ENCODE measurements at places on chromosomes 12 and 14. TPM values are rescaled to one million over a fixed set of nuclear protein-coding genes. Genes with fewer than 3 reads are reported as not detected.

GRCh38 chr14:86625637-86626036, 1095.7 kb downstream of the FLRT2 start:
- H3K36me3 ChIP-seq: no peaks in the 10 kb centered on the region
- no peak overlapping the region for H3K27ac ChIP-seq
- DNase-seq: no peak
- no peaks in the 10 kb centered on the region for H3K4me1 ChIP-seq
- H3K27me3 ChIP-seq: no peaks in the 10 kb centered on the region

DNA sequence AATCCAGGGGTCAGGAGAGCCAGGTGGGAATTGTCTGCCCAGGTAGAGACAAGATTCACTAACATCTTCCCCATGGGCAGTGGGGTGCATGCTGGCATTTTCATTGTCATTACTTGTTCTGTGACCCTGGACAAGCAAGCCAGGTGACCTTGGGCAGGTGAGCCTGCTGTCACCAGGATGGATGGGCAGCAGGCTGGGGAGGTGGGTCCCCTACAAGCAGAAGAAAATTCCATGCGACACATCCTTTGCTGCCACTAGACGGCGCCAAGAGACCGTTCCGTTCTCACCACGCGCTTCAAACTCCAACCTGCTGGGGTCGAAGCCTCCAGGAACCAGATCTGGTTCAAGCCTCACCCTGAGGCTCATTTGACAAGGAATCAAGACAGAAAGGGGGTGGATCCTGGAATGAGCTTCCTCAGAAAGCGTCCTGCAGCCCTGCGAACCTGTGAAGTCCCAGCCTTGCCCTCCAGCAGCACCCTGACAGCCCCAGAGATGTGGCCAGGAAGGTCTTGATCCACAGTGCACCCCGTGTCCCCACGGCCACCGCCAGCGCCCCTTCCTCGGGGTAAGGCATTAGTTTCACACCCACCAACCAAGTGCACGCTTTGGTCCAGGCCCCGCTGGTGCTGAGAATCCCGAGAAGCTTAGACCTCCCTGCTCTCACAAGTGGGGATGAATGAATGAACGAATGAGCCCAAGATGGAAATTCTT, 3.2 kb upstream of the DYNC1H1 start:
- peak; percentile 87 for DNase-seq
- no peak overlapping the region for H3K27ac ChIP-seq
- no peak overlapping the region for H3K4me3 ChIP-seq
- H3K36me3 ChIP-seq: no peaks in the 10 kb centered on the region
- H3K4me1 ChIP-seq: peaks cover 17% of the 10 kb centered on the region

The MTA1 gene
- 131 TPM for total RNA-seq

The PIK3C2G gene
- total RNA-seq: not detected

The TMTC1 gene
- not detected for total RNA-seq

The SOX5 gene
- 17.2 TPM for total RNA-seq

DNA sequence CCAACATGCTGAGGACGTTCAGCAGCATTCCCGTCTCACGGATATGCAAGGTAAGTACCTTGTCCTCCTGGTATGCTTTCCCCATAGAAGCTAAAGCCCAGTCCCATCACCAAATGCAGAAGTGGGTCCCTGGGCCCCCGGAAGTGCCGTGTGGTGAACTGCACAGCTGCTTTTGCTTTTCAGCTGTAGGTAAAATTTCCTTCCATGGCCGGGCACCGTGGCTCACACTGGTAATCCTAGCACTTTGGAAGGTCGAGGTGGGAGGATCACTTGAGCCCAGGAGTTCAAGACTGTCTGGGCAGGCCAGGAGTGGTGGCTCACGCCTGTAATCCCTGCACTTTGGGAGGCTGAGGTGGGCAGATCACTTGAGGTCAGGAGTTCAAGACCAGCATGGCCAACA, 44.1 kb downstream of the HSP90AA1 start:
- no peak for DNase-seq
- H3K36me3 ChIP-seq: peaks cover 85% of the 10 kb centered on the region
- no peaks in the 10 kb centered on the region for H3K4me1 ChIP-seq

The ZC2HC1C gene
- 0.46 TPM for total RNA-seq

DNA sequence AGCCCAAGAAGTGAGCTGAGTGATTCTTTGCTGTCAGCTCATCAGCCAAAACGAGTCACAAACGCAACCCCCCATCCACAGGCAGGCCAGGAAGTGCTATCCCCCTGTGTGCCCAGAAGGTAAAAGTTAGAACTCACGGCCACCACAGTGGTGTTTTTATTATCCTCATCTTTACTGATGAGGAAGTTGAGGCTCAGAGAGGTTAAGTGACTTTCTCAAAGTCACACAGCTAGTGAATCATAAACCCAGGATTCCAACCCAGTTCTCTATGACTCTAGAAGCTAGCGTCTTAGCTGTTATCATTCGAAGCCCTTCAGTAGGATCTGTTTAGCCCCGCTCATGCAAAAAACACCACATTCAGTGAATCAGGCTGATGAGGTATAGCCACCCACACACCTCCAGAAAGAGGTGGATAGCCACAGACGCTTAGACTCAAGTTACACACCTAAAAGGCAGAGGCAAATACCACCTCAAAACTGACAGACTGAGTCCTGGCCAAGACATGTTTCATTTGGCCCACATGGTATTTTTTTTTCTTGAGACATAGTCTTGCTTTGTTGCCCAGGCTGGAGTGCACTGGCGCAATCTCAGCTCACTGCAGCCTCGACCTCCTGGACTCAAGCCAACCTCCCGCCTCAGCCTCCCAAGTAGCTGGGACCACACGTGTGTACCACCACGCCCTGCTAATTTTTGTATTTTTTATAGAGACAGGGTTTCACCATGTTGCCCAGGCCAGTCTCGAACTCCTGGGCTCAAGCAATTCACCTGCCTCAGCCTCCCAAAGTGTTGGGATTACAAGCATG, 100.7 kb downstream of the SCARB1 start:
- H3K36me3 ChIP-seq: no peaks in the 10 kb centered on the region
- no peak overlapping the region for H3K4me3 ChIP-seq
- no peak overlapping the region for H3K27ac ChIP-seq
- no peak for DNase-seq
- H3K4me1 ChIP-seq: peaks cover 8% of the 10 kb centered on the region
